Body of pancreas (tissue), 4 donors: ENCODE measurements at places on chromosomes 3 and 15. TPM values are rescaled to one million over a fixed set of nuclear protein-coding genes. Genes with fewer than 3 reads are reported as not detected.

PIGZ gene
- 1.3 TPM for total RNA-seq

SIDT1 gene
- total RNA-seq: 1.6 TPM

IL12A gene
- total RNA-seq: 0.26 TPM

DNA sequence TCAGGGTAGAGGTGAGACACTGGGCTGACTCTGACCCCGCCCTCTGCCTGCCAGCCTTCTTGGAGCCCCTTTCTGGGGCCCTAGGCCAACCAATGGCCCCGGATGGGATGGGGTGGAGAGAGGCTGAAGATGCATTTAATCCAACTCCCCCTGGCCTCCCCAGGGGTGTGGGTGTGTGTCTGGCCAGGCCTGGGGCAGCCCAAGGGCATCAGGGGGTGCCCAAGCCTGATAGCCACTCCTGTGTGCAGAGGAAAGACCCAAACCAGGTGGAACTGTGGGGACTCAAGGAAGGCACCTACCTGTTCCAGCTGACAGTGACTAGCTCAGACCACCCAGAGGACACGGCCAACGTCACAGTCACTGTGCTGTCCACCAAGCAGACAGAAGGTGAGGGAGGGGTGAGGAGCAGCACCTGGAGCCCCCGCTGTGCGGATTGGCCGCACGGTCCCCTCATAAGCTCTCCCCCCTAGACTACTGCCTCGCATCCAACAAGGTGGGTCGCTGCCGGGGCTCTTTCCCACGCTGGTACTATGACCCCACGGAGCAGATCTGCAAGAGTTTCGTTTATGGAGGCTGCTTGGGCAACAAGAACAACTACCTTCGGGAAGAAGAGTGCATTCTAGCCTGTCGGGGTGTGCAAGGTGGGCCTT is 9.5 kb downstream of the SPINT1 start:
- H3K27ac ChIP-seq: no peak overlapping the region
- H3K36me3 ChIP-seq: peaks cover 5% of the 10 kb centered on the region
- peaks cover 20% of the 10 kb centered on the region for H3K4me1 ChIP-seq
- no peaks in the 10 kb centered on the region for H3K27me3 ChIP-seq

GRCh38 chr3:47984075-47984728 is 32.0 kb downstream of the MAP4 start:
- H3K27ac ChIP-seq: no peak overlapping the region
- no peak overlapping the region for H3K4me3 ChIP-seq
- H3K27me3 ChIP-seq: no peaks in the 10 kb centered on the region

- no peak overlapping the region for H3K27ac ChIP-seq
- no peaks in the 10 kb centered on the region for H3K36me3 ChIP-seq
- no peak overlapping the region for H3K4me3 ChIP-seq
- no peaks in the 10 kb centered on the region for H3K27me3 ChIP-seq
- no peaks in the 10 kb centered on the region for H3K4me1 ChIP-seq
These were observed 4.8 kb upstream of the PRSS50 start for GRCh38 chr3:46722443-46722842.

DNA sequence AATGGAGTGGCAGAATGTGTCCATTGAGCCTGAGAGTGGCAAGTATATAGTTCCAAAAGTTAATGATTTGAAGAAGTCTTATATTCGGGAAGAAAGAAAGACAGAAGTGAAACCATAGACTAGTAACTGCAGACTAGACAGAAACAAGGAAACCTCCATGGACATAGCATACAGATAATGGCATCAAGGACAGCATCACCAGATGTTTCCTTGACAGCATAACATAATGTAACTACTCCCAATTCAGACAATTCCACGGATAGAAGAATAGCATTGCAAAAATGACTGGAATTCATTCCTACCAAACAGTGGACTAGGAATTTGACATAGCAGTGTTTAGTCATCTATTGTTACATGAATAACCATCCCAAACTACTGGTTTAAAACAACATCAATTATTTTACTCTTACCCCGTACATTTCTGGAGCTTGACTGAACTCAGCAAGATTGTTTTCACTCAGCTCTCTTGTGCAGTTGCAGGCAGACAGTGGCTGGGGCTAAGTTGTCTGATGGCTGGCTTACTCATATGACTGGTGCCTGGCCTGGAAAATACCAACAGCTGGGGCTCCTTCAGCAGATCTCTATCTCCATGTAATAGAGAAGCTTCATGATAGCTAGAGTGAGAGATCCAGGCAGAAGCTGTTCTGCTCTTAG is 109.7 kb upstream of the GADL1 start:
- no peak overlapping the region for H3K4me3 ChIP-seq
- no peaks in the 10 kb centered on the region for H3K36me3 ChIP-seq
- H3K27ac ChIP-seq: no peak overlapping the region

GRCh38 chr15:83436513-83437158 is 10.5 kb upstream of the SH3GL3 start:
- no peaks in the 10 kb centered on the region for H3K27me3 ChIP-seq
- H3K36me3 ChIP-seq: no peaks in the 10 kb centered on the region
- no peak overlapping the region for H3K27ac ChIP-seq
- DNase-seq: no peak

DNA sequence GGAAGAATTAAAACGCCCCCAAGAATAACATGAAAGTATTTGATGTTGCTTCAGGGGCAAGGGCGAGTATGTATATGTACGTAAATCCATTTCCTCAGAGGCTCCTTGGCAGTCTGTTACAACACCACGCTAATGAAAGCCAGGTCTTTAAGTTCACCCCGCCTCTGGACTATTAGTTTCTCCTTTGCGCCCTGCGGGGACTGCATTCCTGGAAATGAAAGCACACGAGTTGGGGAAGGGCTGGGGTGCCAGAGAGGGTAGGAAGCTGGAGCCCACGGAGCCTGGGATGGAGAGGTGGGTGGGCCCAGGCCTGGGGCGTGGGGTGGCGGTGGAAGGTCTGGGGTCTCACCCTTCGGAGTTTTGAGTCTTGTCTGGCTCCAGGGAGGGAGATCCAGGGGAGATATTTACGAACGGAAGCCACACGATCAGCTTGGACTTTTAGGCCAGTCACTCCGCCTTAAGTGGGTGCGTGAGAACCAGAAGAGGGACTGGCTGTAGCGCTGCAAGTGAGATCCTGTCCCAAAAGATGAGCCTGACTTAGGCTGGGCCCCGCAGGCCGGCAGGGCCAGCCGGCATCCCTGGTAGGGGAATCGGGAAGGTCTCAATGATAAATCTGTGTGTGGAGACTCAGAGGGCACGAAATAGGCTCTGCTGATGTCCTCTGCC is 1.6 kb upstream of the PLCL2 start:
- DNase-seq: no peak
- H3K4me1 ChIP-seq: peaks cover 11% of the 10 kb centered on the region
- H3K4me3 ChIP-seq: no peak overlapping the region

- H3K36me3 ChIP-seq: no peaks in the 10 kb centered on the region
These were observed 128.7 kb downstream of the SCAPER start for GRCh38 chr15:76776480-76776879.

- H3K27ac ChIP-seq: no peak overlapping the region
- H3K36me3 ChIP-seq: no peaks in the 10 kb centered on the region
- H3K27me3 ChIP-seq: no peaks in the 10 kb centered on the region
These were observed 71.5 kb downstream of the CERS3 start for GRCh38 chr15:100457201-100457600.
